Esophagus squamous epithelium (tissue), 5 donors: ENCODE measurements at places on chromosomes 16 and 17.

GRCh38 chr17:80849119-80849518 lies 142.5 kb upstream of the CHMP6 start:
- DNase-seq, result no peak

GRCh38 chr17:72126575-72127486 lies 6.0 kb downstream of the SOX9 start:
- DNase-seq, result no peak

GRCh38 chr16:50602531-50603205 lies 54.5 kb downstream of the NKD1 start:
- no peak for DNase-seq

- DNase-seq, result no peak
These were observed at the start of gene CARD14 for GRCh38 chr17:80169784-80170500. CARD14 (plus strand) TSS chr17:80170030; CDS start chr17:80181439, 11,409 bp downstream.

DNA sequence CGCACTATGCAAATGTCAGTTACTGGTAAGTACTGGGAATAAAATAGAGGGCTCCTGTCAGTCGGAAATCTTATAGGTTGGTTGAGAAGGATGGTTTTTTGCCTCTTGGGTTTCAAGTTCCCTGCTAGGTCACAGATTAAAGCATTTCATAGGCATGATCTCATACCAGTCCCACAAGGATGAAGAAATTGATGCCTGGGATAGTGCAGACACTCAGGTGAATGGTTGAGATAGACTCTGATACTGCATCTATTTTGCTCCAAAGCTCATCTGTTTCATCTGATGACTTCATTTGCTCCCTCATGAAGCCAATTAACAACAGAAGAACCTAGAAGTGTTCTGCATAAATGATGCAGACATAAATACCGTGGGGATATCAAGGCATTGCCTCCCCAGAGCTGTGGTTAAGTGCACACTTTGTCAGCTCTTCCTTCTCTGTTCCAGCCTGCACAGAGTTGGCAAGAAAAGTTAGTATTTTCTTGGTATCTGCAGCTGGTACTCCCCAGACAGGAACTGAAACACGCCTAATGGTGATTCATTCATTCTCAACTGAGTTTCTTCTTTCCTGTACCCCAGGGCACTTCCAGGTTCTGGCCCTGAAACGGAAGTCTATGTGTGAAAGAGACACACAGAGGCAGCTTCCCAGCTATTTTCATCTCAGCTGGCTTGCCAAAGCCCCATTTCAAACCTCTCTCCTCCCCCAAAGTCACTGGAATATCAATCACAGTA lies 418.3 kb upstream of the SALL1 start:
- no peak for DNase-seq

DNA sequence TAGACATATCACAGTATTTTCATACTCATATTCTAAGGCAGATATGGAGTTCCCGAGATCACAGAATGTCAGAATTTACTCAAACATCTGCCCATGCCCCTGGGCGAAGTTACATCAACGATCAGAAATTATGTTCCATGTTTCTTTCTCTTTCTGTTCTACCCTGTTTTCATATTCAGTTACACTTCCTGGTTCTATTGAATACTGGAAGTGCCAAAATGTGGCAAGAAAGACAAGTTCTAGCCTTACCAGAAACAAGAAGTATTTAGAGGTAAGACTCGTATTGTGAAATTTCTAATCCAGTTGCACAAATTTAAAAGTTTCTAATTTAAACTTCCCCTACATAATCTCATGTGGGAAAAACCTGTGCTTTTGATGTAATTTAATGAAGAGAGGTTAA lies 36.1 kb downstream of the KCNJ2 start:
- DNase-seq, result no peak

GRCh38 chr16:49058382-49058781 lies 223.3 kb downstream of the CBLN1 start:
- DNase-seq, result no peak

GRCh38 chr17:72420775-72421127 lies 299.9 kb downstream of the SOX9 start:
- no peak for DNase-seq

GRCh38 chr17:62703261-62703775 lies 75.8 kb downstream of the MRC2 start:
- DNase-seq, result no peak

DNA sequence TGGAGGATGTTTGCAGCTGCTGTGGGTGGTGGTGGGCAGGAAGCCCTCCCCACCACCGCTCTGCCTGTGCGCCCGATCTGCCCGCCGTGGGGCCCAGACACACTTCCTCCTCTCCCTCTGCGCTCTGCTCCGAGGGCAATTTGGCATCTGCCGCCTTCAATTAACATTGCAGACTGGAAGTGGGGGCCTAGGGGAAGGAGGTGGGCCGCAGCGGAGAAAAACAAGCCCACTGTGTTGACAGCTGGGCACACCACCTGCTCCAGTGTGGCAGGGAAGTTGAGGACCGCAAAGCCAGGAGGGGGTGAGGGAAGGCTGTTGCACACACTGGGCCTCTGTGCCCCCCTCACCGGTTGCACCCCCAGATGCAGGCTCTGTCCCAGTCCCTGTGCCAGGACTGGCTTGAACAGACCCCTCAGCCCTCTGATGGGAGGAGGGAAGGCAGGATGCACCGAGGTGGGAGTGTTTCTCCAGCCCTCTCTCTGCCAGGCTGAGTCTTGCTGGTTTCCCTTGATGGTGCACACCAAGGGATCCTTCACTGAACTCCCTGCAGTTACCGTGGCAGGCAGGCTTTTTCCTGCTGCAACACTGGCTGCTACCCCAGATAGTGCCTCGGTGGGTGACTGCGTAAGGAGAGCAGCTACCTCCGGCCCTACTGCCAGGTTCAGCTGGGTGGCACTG lies 72.8 kb upstream of the MED9 start:
- no peak for DNase-seq

GRCh38 chr17:29163563-29163962 lies 16.6 kb downstream of the MYO18A start:
- DNase-seq, result no peak

- no peak for DNase-seq
These were observed 11.2 kb downstream of the PDZD9 start for GRCh38 chr16:21989751-21990150.

- peak; percentile 97 for DNase-seq
These were observed at the start of gene ATXN7L3 for GRCh38 chr17:44199553-44200477. ATXN7L3 (minus strand) TSS chr17:44199884; CDS start chr17:44198070, 1,814 bp downstream.

- no peak for DNase-seq
These were observed 12.4 kb upstream of the CCR7 start for GRCh38 chr17:40577611-40578065.

- no peak for DNase-seq
These were observed 186.0 kb upstream of the PIRT start for GRCh38 chr17:11023639-11024479.

- no peak for DNase-seq
These were observed 80.7 kb downstream of the CDK5R1 start for GRCh38 chr17:32567511-32567910.

- no peak for DNase-seq
These were observed 17.3 kb downstream of the MAP2K6 start for GRCh38 chr17:69431835-69432234.

DNA sequence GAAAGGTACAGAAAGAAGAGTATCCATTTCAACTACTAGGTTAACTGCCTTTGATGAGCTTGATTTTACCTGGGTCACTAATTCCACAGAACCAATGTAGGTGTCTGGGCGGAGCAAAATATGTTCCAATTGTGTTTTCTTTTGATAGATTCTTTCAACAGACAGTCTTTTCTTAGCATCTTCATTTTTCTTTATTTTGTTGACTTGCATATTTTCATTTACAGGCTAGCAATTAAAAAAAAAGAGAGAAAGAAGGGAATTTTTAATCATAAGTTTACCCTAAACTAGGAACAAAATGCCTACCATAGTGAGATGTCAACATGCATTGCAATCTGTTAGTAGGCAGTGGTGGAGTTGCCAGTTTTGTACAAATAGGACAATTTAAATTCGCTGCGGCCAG lies 1.0 kb downstream of the TOP2A start:
- DNase-seq, result no peak

DNA sequence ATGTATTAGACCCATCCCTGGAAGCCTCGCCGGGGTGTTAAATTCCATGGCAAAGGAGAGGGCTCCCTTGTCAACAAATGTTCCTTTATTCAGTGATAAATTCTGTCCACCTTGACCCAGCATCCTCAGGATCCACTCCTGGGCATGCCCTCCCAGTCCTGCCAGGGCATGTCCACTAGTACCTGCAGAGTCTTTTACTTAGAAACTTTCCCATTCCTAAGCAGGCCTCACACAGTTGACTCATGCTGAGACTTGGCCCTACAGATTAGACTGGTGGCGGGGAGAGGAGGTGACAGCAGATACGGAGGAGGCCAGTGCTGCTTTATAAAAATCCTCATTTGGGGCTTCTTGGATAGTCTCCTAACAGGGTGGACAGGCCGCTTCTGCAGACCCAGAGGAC lies 88.8 kb downstream of the CYLD start:
- DNase-seq, result no peak

GRCh38 chr17:63692195-63692816 lies 7.6 kb downstream of the LIMD2 start:
- DNase-seq, result no peak

DNA sequence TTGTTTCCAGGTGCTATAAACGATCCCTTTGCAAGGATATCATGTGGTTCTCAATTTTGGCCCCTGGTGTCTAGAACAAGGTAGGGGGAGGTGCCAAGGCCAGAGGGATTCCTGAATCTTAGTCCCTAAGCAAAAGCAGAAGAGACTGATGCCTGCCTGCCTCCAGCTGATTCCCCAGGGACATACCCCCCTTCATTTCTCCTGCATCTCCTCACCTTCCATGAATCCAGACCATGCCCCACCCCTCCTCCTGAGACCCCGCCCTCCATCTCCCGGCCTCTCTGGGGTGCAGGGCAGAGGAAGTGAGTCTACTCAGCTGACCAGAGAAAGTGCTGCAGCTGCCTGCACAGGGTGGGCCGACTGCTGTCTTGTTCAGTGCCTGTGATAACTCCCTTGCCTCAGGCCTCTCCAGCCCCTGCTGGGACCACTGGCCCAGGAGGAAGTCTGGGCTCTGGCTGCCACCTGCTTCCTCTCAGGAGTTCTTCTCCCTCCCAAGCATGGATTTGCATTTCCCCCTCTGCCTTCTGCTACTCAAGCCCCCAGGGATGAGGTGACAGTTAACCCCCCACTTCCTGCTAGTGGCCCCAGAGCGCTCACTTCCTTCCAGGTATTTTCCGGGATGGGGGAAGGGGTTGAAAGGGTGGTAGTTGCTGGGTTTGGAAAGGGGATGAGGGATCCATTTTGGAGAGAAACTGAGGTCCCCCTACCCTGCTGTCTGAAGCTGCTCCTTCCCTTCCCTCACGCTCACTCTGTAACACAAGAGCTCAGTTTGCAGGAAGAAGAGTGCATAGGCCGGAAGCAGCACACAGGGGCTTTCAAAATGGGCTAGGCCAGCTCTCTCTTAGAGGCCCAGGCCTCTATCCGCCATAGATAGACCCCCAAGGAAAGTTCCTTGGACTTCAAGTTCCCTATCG lies 10.5 kb upstream of the TSPOAP1 start:
- DNase-seq, result no peak

DNA sequence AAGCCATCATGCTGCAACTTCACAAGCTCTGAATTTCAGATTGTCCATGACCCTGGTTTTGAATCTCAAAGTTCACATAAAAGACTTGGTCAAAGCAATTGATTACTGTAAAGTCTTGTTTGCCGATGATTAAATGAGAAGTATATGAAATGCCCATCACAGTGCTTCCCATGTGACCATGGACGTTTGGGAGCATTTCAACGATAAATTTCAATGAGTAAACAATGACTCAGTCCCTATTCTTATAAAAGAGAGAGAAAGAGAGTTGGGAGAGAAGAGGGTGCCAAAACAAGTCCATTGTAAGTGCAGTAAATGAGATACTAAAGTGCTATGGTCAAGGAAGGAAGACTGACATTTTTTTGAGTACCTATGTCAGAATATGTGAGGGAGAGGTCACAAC lies 276.9 kb downstream of the SOX9 start:
- no peak for DNase-seq

GRCh38 chr16:88465387-88465983 lies 12.4 kb downstream of the ZFPM1 start:
- no peak for DNase-seq

DNA sequence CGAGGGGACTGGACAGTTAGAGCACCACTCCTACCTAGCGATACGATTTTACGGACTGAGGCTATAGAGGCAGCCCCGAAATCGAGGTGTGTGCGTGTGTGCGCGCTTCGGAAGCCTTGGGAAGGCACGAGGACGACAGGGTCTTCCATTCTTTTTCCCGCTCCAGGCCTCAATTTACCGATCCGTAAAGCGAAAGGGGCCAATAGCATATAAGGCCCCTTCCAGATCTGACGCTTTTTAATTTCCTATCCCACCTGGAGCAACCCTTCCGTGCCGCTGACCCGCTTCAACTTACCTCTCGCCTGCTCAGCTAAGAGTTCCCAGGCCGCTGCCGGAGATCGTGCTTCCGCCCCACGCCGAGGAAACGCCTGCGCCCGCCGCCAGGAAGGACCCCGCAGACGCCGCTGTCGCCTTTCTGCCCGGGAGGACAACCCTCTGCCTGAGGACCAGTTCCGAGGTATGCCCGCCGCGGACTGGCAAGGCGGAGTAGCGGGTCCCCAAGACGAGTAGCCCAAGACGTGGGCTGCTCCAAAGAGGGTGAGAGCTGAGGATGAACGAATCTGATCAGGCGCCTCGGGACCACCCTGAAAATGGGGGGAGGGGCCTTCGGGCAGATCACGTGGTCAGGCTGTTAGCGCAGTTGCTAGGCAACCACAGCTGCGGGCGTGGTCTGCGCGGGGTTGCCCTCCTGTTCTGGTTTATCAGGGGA lies at the start of gene EFTUD2:
Gene EFTUD2 (minus strand): TSS at position 372 of the 709 bp plus-strand sequence. CDS start 4,924 bp downstream, outside the sequence.
- DNase-seq, result peak; percentile 66
